ENCODE measurements at places on chromosomes 7 and 10.

DNA sequence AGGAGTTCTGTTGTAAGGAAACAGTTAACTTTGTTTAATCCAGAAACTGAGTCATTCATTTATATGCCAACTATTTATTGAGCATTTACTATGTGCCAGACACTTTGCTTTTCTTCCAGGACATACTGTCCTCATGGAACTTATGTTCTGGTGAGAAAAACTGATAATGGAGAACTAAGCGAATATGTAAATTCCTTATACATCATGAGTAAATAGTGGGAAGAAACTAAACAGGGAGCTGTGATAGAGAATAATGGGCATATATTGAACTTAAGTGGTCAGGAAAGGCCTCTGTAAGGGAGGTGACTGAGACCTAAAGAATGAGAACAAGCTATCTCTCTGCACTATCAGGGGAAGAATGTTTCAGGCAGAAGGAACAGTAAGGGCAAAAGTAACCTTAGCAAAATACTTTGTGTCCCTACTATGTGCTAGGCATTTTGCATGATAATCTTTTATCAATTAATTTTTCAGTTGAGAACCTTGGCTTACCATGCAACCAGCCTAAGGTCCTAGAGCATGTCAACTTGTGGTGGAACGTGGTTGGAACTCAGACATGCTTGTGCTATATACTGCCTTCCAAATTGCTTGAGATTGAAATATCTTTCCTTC is 45.4 kb downstream of the ST7 start:
- DNase-seq, result no peak

- no peak for DNase-seq
Observed at GRCh38 chr7:75854233-75854632, 24.6 kb upstream of the RHBDD2 start.

GRCh38 chr10:96337106-96337505 is 21.7 kb downstream of the OPALIN start:
- no peak for DNase-seq

DNA sequence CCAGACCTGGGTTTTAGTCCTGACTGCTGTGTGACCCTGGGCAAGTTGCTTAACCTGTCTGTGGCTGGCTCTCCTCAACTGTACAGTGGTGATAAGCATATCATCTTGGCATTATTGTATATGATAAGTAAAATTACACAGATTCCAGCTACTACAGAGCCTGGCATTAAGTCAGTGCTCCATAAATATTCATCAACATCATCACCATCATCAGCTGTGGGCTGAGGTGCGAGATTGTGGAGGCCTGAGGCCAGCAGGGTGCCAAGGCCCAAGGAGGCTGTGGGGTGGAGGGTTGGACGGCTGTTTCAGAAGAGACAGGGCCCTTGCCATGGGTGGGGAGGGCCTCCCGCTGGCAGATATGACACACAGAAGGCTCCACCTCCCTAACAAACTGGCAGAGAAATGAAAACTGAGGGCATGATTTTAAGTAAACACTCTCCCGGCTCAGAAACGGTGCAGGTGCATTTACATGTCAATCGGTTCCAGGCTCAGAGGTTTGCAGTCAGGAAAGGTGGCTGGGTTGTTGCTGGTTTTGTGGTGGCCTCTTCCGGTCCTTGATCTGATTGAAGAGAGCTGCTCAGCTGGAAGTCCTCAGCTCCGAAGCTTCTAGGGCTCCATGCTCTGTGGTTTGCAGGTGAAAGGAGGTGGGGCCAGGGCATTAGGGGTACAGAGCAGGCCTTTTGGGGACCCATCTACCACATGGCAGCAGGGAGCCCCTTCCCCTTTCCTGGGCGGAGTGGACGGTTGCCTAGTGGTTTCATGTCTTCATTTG is 10.2 kb downstream of the CRYGN start:
- no peak for DNase-seq

- DNase-seq, result no peak
Observed at GRCh38 chr7:25295387-25295786, 67.1 kb upstream of the NPVF start.

GRCh38 chr7:24580283-24580946 is 7.2 kb downstream of the PALS2 start:
- no peak for DNase-seq

DNA sequence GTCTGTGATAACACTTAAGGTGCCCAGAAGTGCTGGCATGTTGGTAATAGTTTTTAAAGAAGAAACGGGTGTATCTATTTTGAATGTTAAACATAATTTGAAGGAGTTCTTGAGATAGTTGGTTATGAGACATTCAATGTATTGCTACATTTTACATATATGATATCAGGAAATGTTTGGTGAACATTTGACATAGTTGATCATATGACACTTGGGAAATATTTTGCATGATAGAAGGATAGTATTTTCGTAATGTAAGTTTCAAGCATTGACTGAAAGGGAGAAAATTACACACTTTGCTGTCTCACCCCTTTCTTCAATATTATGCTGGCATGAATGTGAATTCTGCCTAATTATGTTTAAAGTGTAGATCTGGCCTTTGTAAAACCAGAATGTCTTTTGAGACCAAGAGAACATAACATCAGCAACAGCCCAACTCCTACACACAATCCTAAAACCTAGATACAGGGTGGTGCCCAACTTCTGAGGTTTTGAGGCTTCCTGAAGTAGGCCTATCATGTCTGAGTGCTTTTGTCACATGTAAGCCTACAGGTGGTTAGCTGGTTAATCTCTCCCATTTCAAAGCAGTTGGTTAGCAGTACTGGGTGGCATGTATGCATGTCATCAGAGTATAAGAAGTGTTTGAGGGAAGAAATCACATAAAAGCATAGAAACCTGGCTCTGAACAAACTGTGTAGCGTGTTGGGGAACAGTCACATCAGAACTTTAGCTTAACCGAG is 2.1 kb downstream of the ADD3 start:
- no peak for DNase-seq

DNA sequence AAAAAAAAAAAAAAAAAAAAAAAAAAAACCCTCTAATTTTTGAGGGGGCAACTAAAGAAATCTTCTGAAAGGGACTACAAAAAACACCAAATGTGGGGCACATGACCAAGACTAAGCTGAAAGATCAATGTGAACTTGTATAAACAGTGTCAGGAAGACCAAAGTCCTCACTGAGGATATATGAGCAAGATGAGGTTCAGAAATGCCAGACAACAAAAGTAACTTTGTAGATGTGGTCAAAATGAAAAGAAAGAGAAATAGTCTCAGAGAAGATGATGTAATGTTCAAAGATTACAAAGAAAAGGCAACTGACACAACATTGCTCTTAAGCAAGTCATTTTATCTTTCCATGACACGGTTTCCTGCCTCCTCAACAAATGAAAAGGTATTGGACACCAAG is 48.7 kb upstream of the PTPRZ1 start:
- DNase-seq, result no peak

- DNase-seq, result no peak
Observed at GRCh38 chr7:75604408-75604807, 112.3 kb downstream of the SPDYE5 start.

DNA sequence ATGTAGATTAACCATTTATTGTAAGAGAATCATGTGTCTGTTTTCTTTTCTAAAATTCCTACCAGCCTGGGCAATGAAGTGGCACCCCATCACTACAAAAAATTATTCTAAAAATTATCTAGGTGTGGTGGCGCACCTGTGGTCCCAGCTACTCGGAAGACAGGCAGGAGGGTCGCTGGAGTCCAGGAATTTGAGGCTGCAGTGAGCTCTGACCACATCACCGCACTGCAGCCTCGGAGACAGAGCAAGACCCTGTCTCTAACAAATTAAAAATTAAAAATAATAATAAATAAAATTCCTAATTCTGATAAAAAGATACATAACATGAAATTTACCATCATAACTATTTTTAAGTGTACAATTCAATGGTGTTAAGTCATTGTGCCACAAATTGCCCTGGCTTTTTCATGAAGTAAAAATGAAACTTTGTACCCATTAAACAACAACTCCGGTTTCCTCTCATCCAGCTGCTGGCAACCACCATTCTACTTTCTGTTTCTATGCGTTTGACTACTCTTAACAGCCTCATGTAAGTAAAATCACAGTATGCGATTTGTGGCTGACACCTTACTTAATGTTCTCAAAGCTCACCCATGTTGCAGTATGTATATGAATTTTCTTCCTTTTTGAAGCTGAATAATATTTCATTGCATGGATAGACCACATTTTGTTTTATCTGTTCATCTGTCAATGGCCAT is 20.6 kb upstream of the USP6NL start:
- DNase-seq, result no peak

DNA sequence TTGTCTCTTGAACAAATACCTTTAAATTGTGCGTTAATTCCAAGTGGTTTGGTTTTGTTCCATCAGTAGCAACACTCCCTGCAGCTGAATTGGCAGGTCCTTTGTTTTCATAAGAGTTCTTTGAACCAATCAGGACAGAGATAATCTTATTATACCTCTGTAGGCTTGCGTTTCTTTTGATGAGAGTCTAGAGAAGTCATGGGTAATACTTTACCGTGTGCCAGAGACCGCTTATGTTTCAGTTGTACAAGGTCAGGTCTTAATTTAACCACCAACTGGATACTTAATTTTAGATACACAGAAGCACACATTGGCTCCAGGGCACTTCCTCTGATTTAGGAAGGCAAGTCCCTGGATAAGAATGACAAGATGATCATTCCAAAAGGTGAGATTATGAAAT is at the start of gene ASB15:
Gene ASB15 (plus strand): TSS at position 292 of the 400 bp plus-strand sequence. CDS start 12,682 bp downstream, outside the sequence.
- DNase-seq, result no peak

DNA sequence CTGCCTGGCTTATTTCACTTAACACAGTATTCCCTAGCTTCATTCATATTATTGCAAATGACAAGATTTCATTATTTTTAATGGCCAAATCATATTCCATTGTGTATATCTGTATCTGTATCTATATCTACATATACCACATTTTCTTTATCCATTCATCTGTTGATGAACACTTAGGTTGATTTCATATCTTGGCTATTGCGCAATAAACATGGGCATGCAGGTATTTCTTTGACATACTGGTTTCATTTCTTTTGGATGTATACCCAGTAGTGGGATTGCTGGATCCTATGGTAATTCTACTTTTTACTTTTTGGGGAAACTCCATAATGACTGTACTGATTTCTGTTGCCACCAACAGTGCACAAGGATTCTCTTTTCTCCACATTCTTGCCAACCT is 68.9 kb upstream of the CREB5 start:
- DNase-seq, result no peak

- DNase-seq, result peak; percentile 63
Observed at GRCh38 chr7:30974605-30975255, 11.0 kb downstream of the GHRHR start.

DNA sequence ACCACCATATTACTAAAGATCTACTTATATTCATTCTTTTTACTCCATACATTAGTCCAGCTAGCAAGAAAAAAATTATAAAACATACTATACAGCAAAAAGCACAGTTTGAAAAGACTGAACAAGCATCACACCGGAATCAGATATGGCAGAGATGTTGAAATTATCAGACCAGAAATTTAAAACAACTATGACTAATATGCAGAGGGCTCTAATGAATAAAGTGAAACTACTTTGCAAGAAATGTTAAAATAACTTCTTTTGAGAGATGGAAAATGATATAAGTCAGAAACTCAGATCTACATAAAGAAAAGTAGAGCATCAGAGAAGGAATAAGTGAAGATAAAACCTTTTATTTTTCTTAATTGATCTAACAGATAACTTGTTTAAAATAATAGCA is 50.9 kb downstream of the SGCE start:
- DNase-seq, result no peak

GRCh38 chr7:111224354-111225231 is 133.7 kb downstream of the LRRN3 start:
- no peak for DNase-seq

- no peak for DNase-seq
Observed at GRCh38 chr7:123552641-123553040, 5.0 kb downstream of the NDUFA5 start.

- peak; percentile 56 for DNase-seq
Observed at GRCh38 chr10:75403939-75404814, 2.6 kb upstream of the ZNF503 start.

DNA sequence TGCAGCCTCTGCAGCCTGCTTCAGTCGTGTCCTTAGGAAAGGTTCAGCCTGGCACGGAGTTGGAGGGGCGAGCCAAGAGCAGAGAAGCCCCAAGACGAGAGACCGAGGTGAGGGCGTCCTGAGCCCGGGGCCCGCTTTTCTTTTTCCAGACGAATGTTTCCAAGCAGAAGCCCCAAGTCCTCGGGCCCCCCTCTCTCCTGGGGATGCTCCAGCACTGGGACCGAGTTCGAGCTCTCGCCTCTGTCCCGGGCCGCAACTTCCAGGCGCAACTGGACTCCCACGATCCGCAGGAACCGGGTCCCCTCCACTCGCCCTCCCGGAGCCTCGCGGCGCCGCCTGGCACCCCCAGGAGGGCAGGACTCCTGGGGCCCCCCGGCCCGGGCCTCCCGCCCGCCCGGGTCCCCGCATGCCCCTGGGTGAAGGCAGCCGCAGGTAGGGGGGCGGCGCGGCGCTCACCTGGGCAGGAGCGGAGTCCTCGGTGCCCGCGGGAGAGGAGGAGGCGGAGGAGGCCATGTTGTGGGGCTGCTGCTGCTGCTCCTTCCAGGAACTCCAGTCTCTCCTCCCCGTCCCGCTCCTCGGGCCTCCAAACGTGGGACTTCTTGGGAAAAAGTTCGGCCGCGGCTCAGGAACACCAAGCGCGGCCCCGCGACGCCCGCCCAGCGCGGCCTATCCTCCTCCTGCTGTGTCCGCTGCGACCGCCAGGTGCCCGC is 45.3 kb upstream of the CDK1 start:
- peak; percentile 52 for DNase-seq

DNA sequence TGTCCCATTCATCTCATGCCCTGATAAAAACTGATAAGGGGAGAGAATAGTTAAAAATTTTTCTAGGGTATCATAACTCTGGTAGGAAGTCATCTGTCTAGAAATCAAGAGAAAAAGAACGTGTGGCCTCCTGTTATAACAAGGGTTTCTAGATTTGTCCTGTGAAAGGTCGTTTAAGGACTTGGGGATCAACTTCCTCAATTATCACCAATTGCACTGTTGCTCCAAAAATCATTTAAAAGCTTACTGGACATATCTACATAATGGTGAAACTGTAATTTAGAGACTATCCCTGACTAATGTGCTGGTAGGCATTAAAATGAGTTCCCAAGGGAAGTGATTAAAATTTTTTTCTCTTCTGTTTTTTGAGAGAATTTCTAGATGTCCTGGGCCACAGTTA is 58.2 kb downstream of the GPR141 start:
- DNase-seq, result no peak

DNA sequence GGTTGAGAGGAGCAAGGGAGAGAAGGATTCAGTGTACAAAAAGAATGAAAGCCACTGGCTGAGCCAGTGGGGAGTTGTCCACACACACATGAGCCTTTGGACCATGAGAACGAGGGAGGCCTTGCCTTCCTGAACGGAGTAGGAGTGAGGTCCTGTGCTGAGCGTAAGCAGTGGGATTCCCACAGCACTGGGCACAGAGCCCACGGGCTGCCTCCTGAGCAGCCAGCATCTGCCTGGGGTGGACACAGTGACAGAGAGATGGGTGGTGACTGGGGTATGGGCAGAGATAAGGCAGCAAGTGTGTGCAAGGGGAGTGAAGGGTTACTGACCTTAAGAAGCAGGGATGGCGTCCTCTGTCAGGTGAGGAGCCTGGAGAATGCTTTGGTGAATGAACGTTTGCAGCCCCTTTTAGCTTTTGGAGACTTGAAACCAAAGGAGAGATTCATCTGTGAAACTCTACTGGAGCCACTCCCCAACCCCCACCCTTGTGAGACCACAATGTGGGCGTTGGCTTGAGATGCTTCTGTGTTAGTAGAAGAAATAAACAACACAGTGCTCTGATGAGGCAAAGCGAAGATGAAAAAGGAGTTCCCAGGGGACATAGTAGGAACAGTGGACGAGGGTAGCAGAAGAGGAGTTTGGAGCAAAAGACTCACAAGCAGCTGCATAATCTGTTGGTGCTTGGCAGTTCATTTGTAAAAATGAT is 56.5 kb downstream of the FIGNL1 start:
- no peak for DNase-seq

- DNase-seq, result no peak
Observed at GRCh38 chr10:55653531-55653930, 707.5 kb downstream of the ZWINT start.

Data from right forelimb (tissue), 1 donor.